ENCODE measurements at places on chromosomes 11 and 22.
A peak's percentile ranks its signal among the peaks of the same experiment; 100 is the strongest.

GRCh38 chr11:68447015-68447801 is 13.3 kb upstream of the PPP6R3 start:
- DNase-seq = peak; percentile 45

DNA sequence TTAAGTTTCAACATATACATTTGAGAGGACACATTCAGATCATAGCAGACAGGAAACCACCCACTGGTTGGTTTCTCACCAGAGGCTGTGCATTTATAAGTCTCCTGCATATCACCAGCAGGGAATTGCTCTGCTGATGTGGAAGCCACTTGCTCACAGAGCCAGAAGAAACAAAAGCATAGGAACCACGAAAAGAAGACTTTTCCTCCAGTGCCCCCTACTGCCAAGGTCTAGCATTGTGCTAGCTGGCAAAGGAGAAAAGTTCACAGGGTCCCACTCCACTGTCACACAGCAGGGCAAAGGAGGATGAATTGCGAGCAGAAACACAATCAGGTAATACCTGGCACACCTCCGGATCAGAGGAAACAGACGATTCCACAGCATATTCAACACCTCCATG is 28.9 kb upstream of the ISX start:
- DNase-seq = no peak

- no peak for DNase-seq
Observed at GRCh38 chr11:132818951-132819350, 713.4 kb downstream of the OPCML start.

DNA sequence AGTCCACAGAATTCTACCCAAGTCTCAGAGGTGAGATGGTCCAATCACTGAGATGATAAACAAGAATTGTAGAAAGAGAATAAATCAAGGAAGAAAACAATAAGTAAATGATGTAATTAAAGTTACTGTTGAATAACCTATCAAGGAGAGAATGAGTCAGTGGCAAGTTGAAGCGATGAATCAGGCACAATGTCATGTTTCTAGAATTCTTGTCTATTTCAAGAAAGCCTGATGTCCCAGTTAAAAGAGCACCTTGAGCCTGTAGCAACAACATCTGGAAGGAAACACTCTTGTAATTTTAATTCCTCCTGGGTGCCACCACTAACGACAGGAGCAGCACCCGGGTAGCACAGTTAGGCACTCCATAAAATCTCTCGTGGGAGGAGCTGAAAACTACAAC is 67.9 kb upstream of the SLC35C1 start:
- DNase-seq = no peak

- peak; percentile 81 for DNase-seq
Observed at GRCh38 chr11:102882389-102883024, 7.7 kb upstream of the MMP12 start.

- no peak for DNase-seq
Observed at GRCh38 chr22:45907378-45907777, 69.6 kb downstream of the WNT7B start.

GRCh38 chr11:98740321-98740720 is 280.4 kb upstream of the CNTN5 start:
- DNase-seq = peak; percentile 14

GRCh38 chr22:39508393-39508792 is 6.3 kb downstream of the MIEF1 start:
- DNase-seq = no peak

- DNase-seq = no peak
Observed at GRCh38 chr11:120178561-120179056, 32.2 kb upstream of the OAF start.

DNA sequence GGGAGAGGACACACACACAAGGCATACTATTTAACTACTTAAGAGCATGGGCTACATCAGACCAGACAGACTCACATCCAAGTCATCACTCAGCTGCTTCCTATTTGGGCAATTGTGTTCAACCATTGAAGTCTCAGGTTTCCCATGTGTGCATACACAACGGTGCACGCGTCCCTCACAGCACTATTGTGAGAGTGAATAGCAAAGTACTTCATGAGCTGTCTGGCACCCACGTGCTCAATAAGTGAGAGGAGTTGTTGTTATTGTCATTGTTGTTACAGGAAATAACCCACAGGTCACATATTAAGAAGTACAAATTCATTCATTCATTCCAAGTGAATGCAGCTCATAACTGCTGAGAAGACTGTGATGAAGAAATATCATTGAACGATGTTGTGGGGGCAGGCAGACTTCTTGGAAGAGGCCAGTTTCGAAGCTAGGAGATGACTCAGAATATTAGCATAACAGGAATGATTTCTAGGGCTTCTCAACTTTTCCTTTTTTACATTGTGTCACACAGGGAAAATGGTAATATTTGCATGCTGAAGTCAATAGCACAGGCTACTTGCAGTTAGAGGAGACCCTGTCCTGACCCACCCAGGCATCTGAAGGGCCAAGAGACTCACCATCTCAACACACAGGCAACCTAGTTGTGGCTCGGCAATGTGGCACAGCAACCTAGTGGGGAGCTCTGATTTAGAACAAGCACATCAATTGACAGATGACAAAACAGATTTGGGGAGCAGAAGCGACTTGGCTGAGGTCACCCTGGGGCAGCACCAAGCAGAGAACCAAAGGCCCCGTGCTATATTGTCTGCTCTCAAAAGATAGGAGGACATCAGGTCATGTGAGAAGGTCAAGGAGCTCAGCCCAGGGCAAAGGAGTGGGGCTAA is 606.0 kb downstream of the BUD13 start:
- no peak for DNase-seq

DNA sequence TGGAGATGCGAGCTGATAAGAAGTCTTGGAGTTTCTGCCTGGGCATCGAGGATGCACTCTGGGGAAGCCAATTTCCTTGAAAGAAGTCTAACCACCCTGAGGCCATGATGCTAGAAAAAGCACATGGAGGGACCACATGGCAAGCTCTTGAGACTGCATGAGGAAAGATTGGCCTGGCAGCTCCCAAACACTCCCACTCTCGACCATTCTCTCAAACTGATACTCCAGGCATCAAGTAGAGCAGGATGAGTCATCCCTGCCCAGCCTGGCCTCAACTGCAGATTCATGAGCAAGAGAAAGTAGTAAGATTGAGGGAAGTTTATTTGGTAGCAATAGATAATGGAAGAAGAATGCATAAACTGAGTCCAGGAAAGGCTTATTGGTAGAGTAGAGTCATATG is 194.3 kb downstream of the KIF18A start:
- no peak for DNase-seq

- no peak for DNase-seq
Observed at GRCh38 chr11:134235399-134235798, 10.9 kb downstream of the VPS26B start.

GRCh38 chr11:132310390-132311375 is 940.3 kb downstream of the NTM start:
- DNase-seq = no peak

DNA sequence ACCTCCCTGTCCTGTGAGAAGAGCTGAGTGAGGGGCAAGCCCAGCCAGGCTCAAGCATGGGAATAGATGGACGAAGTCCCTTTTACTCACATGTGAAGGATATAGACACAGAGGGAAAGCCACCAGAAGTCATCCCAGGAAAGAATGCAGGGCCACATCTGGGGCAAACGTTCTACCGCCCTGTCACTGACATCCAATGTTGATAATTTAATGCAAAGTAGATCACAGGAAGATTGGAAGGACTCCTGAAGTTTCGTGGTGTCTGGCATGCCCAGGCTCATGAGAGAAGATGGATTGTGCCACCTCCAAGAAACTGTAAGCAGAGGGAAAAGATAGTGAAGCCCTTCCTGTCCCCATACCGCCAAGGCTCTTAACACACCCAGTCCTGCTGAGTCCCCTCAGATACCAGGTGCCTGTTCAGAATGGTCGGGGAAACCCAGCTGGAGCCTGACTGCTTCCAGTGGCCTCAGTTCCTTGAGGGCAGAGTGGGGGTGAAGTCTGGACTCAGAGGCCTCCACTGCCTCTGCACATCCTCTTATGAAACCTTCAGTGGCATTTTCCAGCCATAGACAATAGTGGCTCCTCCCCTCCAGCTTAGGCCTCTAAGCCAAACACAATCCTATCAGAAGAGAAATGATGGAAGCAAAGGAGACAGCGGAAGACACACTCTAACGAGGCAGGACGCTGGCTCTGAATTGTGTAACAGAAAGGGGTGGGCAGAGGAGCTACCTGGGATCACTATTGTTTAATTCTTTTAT is 7.5 kb upstream of the STK33 start:
- DNase-seq = no peak

DNA sequence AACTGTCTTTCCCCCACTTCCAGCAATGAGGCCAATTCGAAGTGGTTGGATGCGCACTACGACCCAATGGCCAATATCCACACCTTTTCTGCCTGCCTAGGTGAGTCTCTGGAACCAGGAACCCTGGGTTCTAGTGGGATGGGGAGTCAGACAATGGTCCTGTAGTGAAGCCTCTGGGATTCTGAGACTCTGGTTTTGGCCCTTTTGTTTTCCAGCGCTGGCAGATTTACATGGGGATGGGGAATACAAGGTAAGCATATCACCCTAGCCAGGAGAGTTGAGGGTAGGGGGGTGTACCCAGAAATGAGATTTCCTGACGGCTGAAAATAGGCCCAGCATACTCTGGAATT is 530 bp downstream of the BBS1 start:
- no peak for DNase-seq

DNA sequence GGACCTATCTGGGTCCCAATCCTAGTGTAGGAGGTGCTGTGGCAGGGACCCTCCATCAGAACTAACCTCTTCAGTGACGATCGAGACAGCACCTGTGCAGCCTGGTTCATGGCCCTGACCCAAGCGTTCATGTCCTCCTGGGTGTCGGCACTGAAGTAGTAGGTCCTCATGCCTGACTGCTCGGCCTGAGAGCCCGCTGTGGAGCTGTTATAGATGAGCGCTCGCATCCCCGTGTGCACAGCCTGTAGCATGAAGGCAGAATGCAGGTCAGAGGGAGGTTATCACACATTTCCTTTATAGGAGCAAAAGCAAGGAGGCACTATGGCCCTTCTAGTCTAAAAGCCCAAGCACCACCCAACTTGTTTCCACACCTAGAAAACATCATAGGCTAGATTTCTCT is 103.0 kb downstream of the C11orf58 start:
- DNase-seq = no peak

- peak; percentile 56 for DNase-seq
Observed at GRCh38 chr11:96337541-96338431, 5.2 kb downstream of the MAML2 start.

DNA sequence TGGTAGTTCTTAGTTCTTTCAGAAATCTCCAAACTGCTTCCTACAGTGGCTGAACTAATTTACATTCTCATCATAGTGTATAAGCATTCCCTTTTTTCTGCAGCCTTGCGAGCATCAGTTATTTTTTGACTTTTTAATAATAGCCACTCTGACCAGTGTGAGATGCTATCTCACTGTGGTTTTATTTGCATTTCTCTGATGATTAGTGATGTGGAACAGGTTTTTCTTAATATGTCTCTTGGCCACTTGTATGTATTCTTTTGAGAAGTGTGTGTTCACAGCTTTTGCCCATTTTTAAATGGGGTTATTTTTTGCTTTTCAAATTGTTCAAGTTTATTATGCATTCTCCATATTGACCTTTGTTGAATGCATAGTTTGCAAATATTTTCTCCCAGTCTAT is 459.3 kb downstream of the NTM start:
- no peak for DNase-seq

DNA sequence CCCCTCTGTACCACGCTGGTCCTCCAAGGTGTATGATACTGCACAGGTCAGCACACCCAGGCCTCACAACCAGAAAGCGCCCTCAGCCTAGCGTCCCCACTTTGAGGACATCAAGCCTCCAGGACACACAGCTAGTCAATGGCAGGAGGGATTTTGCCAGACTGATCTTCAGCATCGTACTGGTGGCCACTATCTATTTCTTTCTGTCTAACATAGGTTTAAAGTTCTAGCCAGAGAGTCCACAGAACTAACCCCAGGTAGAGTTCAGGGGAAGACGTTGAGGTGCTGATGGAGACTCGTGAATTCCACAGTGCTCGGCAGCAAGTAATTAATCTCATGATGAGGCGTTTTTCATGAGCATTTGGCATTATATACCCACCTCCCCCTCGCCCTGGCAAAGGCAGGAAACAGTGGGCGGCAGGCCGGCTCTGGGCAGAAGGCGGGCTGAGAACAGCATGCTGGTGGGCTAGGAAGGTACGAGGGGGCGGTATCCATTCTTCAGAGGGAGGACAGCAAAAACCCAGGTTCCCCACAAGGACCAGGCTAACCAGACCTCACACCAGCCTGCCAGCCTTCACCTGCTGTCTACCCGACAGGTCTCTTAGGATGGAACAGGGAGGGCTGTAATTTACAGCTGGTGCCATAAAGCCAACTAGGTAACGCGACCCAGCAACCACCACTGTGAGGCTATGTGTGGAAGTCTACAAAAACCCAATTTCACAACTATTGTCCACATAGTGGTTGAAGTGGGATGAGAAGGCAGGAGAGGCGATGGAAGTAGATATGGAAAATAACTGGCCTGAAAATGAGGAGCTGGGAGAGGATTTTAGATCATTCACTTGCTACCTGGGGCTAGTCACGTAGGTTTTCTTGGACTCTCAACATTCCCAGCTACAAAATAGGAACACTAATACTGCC is 18.5 kb downstream of the MYH9 start:
- no peak for DNase-seq

DNA sequence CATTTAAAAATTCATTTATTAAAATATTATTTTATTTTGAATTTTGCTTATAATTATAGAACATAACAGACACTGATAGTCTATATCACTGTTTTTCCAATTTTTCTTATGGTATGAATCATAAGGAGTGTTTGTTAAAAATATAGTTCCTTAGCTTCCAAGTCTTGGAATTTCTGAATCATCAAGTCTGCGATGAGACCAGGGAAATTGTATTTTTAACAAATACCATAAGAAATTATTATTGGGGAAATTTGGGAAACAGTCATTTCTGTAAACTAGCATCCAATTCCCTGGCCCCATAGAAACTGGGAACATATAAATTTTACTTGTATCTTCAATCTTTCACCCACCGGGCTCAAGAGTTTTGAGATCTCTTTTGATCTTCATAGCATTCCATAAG is 38.0 kb upstream of the PICALM start:
- no peak for DNase-seq

DNA sequence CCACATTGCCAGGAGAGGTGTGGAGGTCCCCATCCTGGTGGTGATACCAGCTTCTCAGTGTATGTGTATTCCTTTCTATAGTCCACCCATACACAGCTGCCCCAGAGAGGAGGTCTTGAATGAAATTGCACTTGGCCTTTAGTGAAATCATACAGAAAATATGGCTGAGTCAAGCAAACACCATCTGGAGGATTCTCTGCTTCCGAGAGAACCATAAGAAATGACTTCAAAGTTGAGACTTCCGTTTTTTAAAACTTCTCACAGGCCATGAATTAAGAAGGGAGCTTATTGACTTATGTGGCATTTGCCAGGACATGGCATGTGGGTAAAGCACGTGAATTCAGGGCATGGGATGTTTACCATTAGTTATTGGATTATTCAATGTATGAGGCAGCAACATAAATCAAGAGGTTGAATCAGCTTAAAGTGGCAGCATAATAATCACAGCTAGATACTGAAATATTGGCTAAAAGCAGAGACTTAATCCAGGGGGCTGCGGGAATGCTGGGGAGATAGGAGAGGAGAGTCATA is 119.1 kb upstream of the MTNR1B start:
- DNase-seq = no peak

- no peak for DNase-seq
Observed at GRCh38 chr22:48398181-48398905, 1429.3 kb downstream of the BRD1 start.

- DNase-seq = no peak
Observed at GRCh38 chr11:18100926-18101656, 4.8 kb downstream of the SAAL1 start.

GRCh38 chr22:39431821-39432251 is 25.0 kb upstream of the MGAT3 start:
- no peak for DNase-seq

GRCh38 chr22:30390974-30391691 is 3.9 kb upstream of the RNF215 start:
- DNase-seq = peak; percentile 89
